Thyroid gland (tissue), 4 donors: ENCODE measurements at places on chromosomes 2 and 18. TPM values are rescaled to one million over a fixed set of nuclear protein-coding genes. Genes with fewer than 3 reads are reported as not detected.

Gene IL36RN
- total RNA-seq = not detected

GRCh38 chr2:14194233-14194632 lies 438.3 kb upstream of the LRATD1 start:
- no peak overlapping the region for H3K4me3 ChIP-seq
- no peaks in the 10 kb centered on the region for H3K4me1 ChIP-seq
- no peak overlapping the region for H3K27ac ChIP-seq
- H3K27me3 ChIP-seq = no peaks in the 10 kb centered on the region
- DNase-seq = no peak
- no peaks in the 10 kb centered on the region for H3K36me3 ChIP-seq

- H3K27ac ChIP-seq = no peak overlapping the region
- DNase-seq = no peak
- H3K27me3 ChIP-seq = no peaks in the 10 kb centered on the region
- H3K4me3 ChIP-seq = no peak overlapping the region
- no peaks in the 10 kb centered on the region for H3K4me1 ChIP-seq
- no peaks in the 10 kb centered on the region for H3K36me3 ChIP-seq
These were observed 979.4 kb downstream of the TSN start for GRCh38 chr2:122734766-122735424.

- no peak for DNase-seq
- H3K27me3 ChIP-seq = no peaks in the 10 kb centered on the region
- no peak overlapping the region for H3K4me3 ChIP-seq
- H3K27ac ChIP-seq = no peak overlapping the region
- H3K4me1 ChIP-seq = no peaks in the 10 kb centered on the region
- H3K36me3 ChIP-seq = no peaks in the 10 kb centered on the region
These were observed 115.1 kb downstream of the SH3BP4 start for GRCh38 chr2:235066895-235067294.

DNA sequence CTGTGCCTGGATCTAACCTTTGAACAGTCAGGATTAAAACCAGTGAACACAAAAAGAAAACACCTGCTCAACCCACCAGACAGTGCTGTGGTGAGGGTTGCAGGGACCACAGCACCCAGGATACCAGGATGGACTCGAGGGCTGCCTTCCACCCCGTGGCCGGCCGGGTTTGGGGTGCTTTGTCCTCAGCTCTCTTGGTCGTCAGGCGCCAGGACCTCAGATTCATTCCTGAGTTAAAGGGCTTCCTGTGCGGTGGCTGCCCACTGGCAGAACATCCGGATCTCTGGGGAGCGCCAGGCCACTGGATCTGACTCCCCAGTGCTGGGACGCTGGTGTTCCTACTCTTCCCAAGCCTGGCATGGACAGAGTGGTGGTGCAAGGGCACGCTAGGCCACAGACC lies 239.8 kb downstream of the TFCP2L1 start:
- no peaks in the 10 kb centered on the region for H3K36me3 ChIP-seq
- no peaks in the 10 kb centered on the region for H3K27me3 ChIP-seq
- H3K4me3 ChIP-seq = no peak overlapping the region
- no peak overlapping the region for H3K27ac ChIP-seq

Gene SOCS6
- total RNA-seq = 25.3 TPM

Gene TEX44
- not detected for total RNA-seq

DNA sequence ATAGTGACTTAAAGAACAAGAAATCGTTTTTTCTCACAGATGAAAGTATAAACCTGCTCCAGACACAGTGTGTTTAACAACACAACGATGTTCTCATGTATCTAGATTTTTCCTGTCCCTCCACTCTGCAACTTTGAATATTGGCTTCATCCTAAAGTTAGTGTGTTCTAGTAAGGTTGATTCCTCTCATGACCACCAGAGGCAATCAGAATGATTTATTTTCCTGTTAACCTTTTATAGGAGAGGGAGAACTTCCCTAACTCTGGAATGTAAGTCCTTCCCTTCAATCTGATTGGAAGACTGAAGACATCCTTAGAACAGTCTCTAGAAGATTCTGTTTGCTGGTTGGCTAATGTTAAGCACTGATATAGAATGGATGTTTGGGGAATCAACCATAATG lies 41.0 kb upstream of the TAF4B start:
- H3K4me1 ChIP-seq = no peaks in the 10 kb centered on the region
- DNase-seq = no peak
- H3K27me3 ChIP-seq = no peaks in the 10 kb centered on the region
- H3K27ac ChIP-seq = no peak overlapping the region
- no peaks in the 10 kb centered on the region for H3K36me3 ChIP-seq

DNA sequence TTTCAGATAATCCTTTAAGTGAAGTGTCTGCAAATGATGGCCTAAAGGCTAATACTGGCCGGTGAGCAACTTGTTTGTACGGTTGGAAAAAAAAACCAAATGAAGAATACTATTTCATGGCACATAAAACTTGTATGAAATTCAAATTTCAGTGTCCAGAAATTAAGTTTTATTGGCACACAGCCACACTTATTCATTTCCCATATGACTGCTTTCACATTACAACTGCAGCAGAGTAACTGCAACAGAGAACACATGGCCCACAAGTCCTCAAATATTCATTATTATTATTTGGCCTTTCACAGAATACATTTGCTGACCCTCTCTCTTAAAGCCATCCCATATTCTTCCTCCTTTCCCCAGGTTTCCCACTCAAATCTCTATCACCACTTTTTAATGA lies 1268.6 kb downstream of the LRP1B start:
- no peak overlapping the region for H3K4me3 ChIP-seq
- no peaks in the 10 kb centered on the region for H3K36me3 ChIP-seq
- H3K27ac ChIP-seq = no peak overlapping the region
- DNase-seq = no peak
- H3K27me3 ChIP-seq = no peaks in the 10 kb centered on the region

GRCh38 chr2:235958221-235958930 lies 209.8 kb downstream of the GBX2 start:
- no peak overlapping the region for H3K27ac ChIP-seq
- DNase-seq = no peak
- no peak overlapping the region for H3K4me3 ChIP-seq
- no peaks in the 10 kb centered on the region for H3K4me1 ChIP-seq
- no peaks in the 10 kb centered on the region for H3K36me3 ChIP-seq

- H3K4me1 ChIP-seq = no peaks in the 10 kb centered on the region
- no peak overlapping the region for H3K4me3 ChIP-seq
- DNase-seq = no peak
These were observed 620.2 kb upstream of the NETO1 start for GRCh38 chr18:73487966-73488365.

DNA sequence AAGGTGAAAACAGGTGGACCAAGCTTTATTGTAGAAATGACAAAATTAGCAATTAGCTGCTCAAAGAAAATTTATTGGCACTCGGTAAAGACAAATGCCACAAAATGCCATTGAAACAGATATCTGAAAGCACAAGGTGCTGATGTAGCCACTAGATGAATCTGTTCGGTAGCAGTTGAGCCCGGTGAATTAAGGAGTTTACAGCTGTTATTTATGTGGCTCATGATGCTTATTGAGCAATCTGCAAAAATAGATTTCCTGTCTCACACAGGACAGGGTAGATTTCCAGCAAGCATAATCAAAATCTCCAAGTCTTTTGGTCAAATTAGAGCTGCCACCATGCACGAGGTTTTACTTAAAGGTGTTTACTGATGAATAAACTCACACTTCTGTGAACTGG lies 182.2 kb downstream of the PPP1R1C start:
- H3K36me3 ChIP-seq = no peaks in the 10 kb centered on the region
- H3K27me3 ChIP-seq = no peaks in the 10 kb centered on the region
- no peak for DNase-seq
- no peaks in the 10 kb centered on the region for H3K4me1 ChIP-seq

- no peak for DNase-seq
- no peaks in the 10 kb centered on the region for H3K27me3 ChIP-seq
- peaks cover 69% of the 10 kb centered on the region for H3K4me1 ChIP-seq
- no peaks in the 10 kb centered on the region for H3K36me3 ChIP-seq
- peak overlapping the region; percentile 86 for H3K27ac ChIP-seq
These were observed 148.8 kb downstream of the SMAD7 start for GRCh38 chr18:48801728-48802542.

GRCh38 chr2:120346026-120346666 lies at the start of gene INHBB:
Gene INHBB, plus strand, starts transcription at chr2:120346136. Its CDS starts 53 bp downstream, at chr2:120346189.
- H3K36me3 ChIP-seq = peaks cover 4% of the 10 kb centered on the region
- peaks cover 34% of the 10 kb centered on the region for H3K4me1 ChIP-seq
- no peaks in the 10 kb centered on the region for H3K27me3 ChIP-seq
- DNase-seq = peak; percentile 53

Gene RPL37A
- 888 TPM for total RNA-seq

DNA sequence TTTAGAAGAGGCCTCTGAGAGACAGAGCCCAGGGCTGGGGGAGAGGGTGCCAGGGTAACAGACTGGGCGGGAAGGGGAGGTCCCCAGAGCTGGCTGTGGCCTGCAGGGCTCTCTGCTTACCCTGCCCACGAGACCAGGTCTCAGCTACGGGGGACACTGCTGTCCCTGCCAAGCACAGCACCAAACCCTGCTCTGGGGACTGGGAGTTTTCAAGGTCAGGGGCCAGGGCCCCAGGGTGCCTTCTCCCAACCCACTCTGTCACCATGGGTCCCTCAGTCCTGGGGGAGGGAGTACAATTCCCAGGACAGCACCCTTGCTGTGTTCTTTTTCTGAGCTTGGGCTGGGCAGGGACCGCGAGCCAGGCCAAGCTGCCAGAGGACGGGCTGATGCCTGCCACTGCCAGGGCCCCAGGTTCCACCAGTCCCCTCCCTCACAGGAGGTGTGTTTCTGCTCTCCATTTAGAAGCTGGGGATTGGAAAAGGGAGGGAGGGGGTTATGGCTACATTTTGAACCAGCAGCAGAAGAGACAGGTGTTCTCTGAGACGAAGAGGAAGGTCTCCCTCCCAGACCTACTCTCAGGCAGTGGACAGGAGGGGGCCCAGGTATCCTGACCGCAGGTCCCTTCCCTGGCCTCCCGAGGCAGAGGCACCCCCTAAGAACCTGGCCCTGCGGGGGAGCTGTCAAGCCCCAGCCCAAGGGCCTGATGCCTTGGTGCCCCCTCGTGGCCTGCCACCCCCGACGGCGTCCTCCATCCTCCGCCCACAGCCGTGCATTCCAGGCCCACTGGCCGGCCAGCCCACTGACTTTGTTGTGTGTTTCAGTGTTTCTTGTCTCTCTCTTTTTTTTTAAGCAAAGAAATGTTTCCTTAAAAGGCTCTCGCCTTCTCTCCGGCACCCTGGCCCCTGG lies 80.4 kb downstream of the TNS1 start:
- H3K4me1 ChIP-seq = peaks cover 96% of the 10 kb centered on the region
- no peaks in the 10 kb centered on the region for H3K27me3 ChIP-seq
- peak overlapping the region; percentile 96 for H3K27ac ChIP-seq

GRCh38 chr2:101018934-101019333 lies 16.8 kb downstream of the RPL31 start:
- no peaks in the 10 kb centered on the region for H3K36me3 ChIP-seq
- no peaks in the 10 kb centered on the region for H3K27me3 ChIP-seq
- no peaks in the 10 kb centered on the region for H3K4me1 ChIP-seq
- peak; percentile 46 for DNase-seq

- H3K27me3 ChIP-seq = no peaks in the 10 kb centered on the region
- H3K27ac ChIP-seq = no peak overlapping the region
- H3K4me1 ChIP-seq = no peaks in the 10 kb centered on the region
- H3K36me3 ChIP-seq = no peaks in the 10 kb centered on the region
- no peak for DNase-seq
These were observed 251.1 kb downstream of the SP3 start for GRCh38 chr2:173713904-173714555.

Gene WNT6
- 2.7 TPM for total RNA-seq

GRCh38 chr18:46040747-46041104 lies 31.3 kb downstream of the PSTPIP2 start:
- no peaks in the 10 kb centered on the region for H3K27me3 ChIP-seq
- no peaks in the 10 kb centered on the region for H3K4me1 ChIP-seq
- no peak overlapping the region for H3K27ac ChIP-seq
- no peak for DNase-seq
- H3K36me3 ChIP-seq = no peaks in the 10 kb centered on the region

DNA sequence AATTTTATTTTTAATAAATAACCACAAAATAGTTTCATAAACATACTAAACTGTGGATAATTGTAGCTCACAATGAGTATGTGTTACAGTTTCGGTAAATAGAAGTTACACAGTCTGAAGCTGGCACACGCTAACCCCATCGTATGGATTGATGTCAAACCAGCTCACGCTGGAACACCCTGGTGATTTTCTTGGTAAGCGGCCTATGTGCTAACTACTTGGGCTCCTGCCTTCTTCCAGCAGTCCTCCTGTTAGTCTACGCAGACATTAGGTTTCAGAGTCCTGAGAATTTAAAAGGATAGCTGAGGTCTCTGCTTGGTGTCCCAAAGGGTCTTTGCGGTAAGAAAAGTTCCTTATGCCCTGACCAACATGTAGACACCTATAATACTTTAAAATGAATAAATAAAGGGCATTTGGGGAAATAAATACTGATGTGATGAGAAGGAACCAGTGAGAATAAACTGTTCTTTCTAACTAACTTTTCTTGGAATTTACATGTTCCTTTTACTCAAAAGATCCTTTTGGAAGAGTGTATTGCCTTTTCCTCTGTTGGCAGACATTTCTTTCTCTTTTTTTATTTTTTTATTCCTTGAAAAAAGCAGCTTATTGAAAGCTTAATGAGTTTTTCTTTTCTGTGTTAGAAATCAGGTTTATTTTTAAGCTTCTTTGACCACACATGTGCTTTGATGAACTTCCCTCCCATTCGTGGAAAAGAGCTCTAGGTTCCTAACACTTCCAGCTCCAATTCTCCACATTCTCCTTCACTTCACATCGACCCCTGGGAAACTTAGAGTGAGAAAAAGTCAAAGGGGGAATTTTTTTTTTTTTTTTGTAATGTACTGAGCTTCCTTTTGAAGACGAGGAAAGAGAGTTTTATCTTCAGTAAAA lies 322.2 kb downstream of the IRS1 start:
- peaks cover 6% of the 10 kb centered on the region for H3K4me1 ChIP-seq
- peak overlapping the region; percentile 34 for H3K27ac ChIP-seq
- DNase-seq = no peak
- no peak overlapping the region for H3K4me3 ChIP-seq
- no peaks in the 10 kb centered on the region for H3K36me3 ChIP-seq

GRCh38 chr2:231886071-231886681 lies 40.0 kb downstream of the NPPC start:
- DNase-seq = no peak
- H3K4me3 ChIP-seq = no peak overlapping the region
- H3K27me3 ChIP-seq = no peaks in the 10 kb centered on the region
- H3K36me3 ChIP-seq = no peaks in the 10 kb centered on the region
- peaks cover 7% of the 10 kb centered on the region for H3K4me1 ChIP-seq

DNA sequence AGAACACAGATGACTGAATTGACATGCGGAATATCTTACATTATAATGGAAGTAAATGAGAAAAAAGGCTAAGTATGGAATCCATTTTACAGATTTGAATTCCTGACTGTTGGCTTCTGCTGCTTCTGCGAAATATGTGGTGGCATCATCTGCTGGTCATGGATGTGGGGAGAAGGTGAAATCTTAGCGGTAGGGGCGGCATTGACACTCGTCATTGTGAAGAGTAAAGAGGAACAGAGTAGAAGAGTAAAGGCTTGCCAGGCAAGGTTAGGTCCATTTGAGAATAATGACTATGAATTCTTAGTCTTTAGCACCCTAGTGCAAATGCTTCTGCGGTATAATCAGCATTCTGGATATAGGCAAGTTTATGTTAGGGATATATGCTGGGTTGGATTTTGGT lies 32.4 kb downstream of the ACTR3 start:
- no peak overlapping the region for H3K27ac ChIP-seq
- DNase-seq = no peak
- H3K4me1 ChIP-seq = no peaks in the 10 kb centered on the region
- no peaks in the 10 kb centered on the region for H3K27me3 ChIP-seq

- H3K4me3 ChIP-seq = no peak overlapping the region
- no peak overlapping the region for H3K27ac ChIP-seq
- no peak for DNase-seq
- H3K4me1 ChIP-seq = no peaks in the 10 kb centered on the region
- H3K27me3 ChIP-seq = no peaks in the 10 kb centered on the region
These were observed 146.2 kb upstream of the MSH6 start for GRCh38 chr2:47636596-47637264.
